Mesothelial cell of epicardium (in vitro differentiated cells): ENCODE measurements at places on chromosomes 4 and X. TPM values are rescaled to one million over a fixed set of nuclear protein-coding genes. Genes with fewer than 3 reads are reported as not detected.

PRPS1 gene
- 28.3 to 32.1 TPM (median 30.0 TPM) in 3 replicates for total RNA-seq

HERC5 gene
- 6.3 to 7.0 TPM (median 6.6 TPM) in 3 replicates for total RNA-seq

WAS gene
- total RNA-seq: 1.4 to 2.2 TPM (median 1.5 TPM) in 3 replicates

NR3C2 gene
- total RNA-seq: 4.0 to 5.3 TPM (median 5.2 TPM) in 3 replicates

YY2 gene
- total RNA-seq: 3.6 to 4.1 TPM (median 3.7 TPM) in 3 replicates

NPY2R gene
- 0.09 TPM in 1 of 3 replicates, not detected in the others for total RNA-seq

HSD17B13 gene
- total RNA-seq: 0.16 to 0.20 TPM (median 0.18 TPM) in 3 replicates

MAGEA11 gene
- not detected in 3 replicates for total RNA-seq

C4orf33 gene
- total RNA-seq: 11.3 to 14.4 TPM (median 12.2 TPM) in 3 replicates

ZNF630 gene
- 5.3 to 6.6 TPM (median 5.8 TPM) in 3 replicates for total RNA-seq

ATP7A gene
- 17.4 to 18.2 TPM (median 18.1 TPM) in 3 replicates for total RNA-seq

AR gene
- total RNA-seq: 7.1 to 7.7 TPM (median 7.2 TPM) in 3 replicates

PDZD4 gene
- 6.8 to 8.8 TPM (median 7.6 TPM) in 3 replicates for total RNA-seq

SLC16A2 gene
- 14.8 to 15.2 TPM (median 15.0 TPM) in 3 replicates for total RNA-seq

GAB3 gene
- 0.29 to 0.67 TPM (median 0.38 TPM) in 3 replicates for total RNA-seq

DCHS2 gene
- 4.1 to 5.1 TPM (median 4.8 TPM) in 3 replicates for total RNA-seq

TLR3 gene
- total RNA-seq: 9.1 to 9.3 TPM (median 9.2 TPM) in 3 replicates

GAGE12F gene
- total RNA-seq: not detected in 3 replicates

- peaks cover 46% of the 10 kb centered on the region for H3K27me3 ChIP-seq
- peaks cover 4% of the 10 kb centered on the region for H3K36me3 ChIP-seq
- H3K4me3 ChIP-seq: no peak overlapping the region
- DNase-seq: no peak
- H3K4me1 ChIP-seq: peaks cover 8% of the 10 kb centered on the region
Observed at GRCh38 chr4:125770814-125771398, 456.2 kb downstream of the FAT4 start.

- H3K27me3 ChIP-seq: no peaks in the 10 kb centered on the region
- no peak for DNase-seq
- H3K36me3 ChIP-seq: no peaks in the 10 kb centered on the region
- H3K4me1 ChIP-seq: peaks cover 15% of the 10 kb centered on the region
- H3K4me3 ChIP-seq: no peak overlapping the region
Observed at GRCh38 chr4:118340109-118340508, 12.7 kb downstream of the PRSS12 start.

DNA sequence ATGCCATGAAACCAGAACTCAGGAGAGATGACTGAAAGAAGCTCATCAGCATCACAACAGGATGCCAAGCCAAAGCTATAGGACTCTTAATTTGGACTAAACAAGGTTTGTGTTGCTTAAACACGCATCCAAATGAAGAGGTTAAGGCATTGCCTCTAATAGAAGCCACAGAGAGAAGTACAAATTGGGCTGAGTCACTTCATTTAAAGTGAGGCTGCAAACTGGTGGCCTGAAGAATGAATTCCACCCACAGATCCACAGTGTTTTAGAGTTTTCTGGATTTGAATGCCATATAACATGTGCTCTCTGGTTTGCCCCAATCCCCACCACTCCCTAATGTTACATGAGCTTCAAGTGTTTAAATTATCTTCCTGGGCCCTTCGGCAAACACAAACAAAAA lies 103.5 kb downstream of the FIP1L1 start:
- no peak overlapping the region for H3K27ac ChIP-seq
- no peak overlapping the region for H3K4me3 ChIP-seq
- H3K4me1 ChIP-seq: peaks cover 22% of the 10 kb centered on the region
- H3K27me3 ChIP-seq: no peaks in the 10 kb centered on the region
- no peak for DNase-seq

GRCh38 chr4:148649652-148650331 lies 207.6 kb upstream of the NR3C2 start:
- H3K4me3 ChIP-seq: no peak overlapping the region
- H3K27me3 ChIP-seq: no peaks in the 10 kb centered on the region
- DNase-seq: no peak
- no peak overlapping the region for H3K27ac ChIP-seq
- no peaks in the 10 kb centered on the region for H3K36me3 ChIP-seq

GRCh38 chr4:95694411-95694810 lies 145.5 kb upstream of the PDHA2 start:
- H3K4me3 ChIP-seq: no peak overlapping the region
- no peak for DNase-seq
- H3K27ac ChIP-seq: no peak overlapping the region

GRCh38 chr4:140856621-140857062 lies 100.5 kb upstream of the TBC1D9 start:
- DNase-seq: no peak
- no peaks in the 10 kb centered on the region for H3K36me3 ChIP-seq
- H3K4me3 ChIP-seq: no peak overlapping the region
- peaks cover 4% of the 10 kb centered on the region for H3K4me1 ChIP-seq

- no peak for DNase-seq
- H3K27ac ChIP-seq: no peak overlapping the region
- peaks cover 18% of the 10 kb centered on the region for H3K27me3 ChIP-seq
- no peak overlapping the region for H3K4me3 ChIP-seq
- peaks cover 2% of the 10 kb centered on the region for H3K36me3 ChIP-seq
Observed at GRCh38 chr4:181834071-181834470, 409.1 kb upstream of the TENM3 start.

DNA sequence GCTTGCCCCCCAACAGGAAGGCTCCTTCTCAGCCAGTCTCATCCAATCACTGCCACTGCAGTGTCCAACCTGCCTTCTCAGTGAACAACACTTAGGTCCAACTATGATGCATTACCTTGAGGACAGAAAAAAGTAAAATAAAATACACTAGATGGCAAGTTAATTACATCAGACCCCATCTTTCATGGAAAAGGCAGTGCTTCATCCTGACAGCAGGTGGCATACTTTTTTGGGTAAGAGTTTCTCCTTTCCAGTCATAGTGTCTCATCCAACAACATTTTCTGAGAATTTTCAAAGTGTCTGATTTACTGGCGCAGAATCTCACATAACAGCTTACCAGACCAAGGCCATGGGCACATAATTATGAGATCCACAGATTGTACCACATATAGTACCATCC lies 1742.8 kb downstream of the PCDH7 start:
- no peak for DNase-seq
- no peaks in the 10 kb centered on the region for H3K27me3 ChIP-seq
- peaks cover 2% of the 10 kb centered on the region for H3K36me3 ChIP-seq
- H3K4me3 ChIP-seq: no peak overlapping the region
- H3K4me1 ChIP-seq: no peaks in the 10 kb centered on the region

DNA sequence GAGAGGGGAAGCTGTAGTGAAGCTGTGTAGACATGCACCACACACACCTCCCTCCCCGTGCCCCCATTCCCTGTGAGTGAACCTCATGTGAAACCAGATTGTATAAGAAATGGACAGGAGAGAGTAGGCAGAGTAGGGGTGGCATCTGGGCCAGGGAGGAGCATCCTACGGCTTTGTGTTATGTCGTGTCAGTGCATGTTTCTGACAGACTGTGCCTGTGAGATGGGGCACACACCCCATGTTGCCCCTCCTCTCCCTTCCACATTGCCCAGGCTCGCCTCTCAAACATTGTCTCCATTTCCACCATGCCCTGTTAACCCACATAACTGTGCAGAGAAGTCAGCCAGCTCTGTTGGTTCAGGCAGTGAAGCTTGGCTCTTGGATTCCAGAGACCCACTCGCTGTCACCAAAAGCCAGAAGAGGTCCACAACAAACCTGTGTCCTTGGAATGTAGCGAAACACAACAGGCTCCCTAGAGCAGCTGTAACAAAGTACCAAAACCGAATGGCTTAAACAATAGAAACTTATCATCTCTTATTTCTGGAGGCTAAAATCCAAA lies 56.1 kb downstream of the SLC9A6 start:
- H3K36me3 ChIP-seq: peaks cover 18% of the 10 kb centered on the region
- no peaks in the 10 kb centered on the region for H3K27me3 ChIP-seq
- H3K4me1 ChIP-seq: no peaks in the 10 kb centered on the region
- no peak for DNase-seq
- H3K4me3 ChIP-seq: no peak overlapping the region

- H3K27ac ChIP-seq: no peak overlapping the region
- no peaks in the 10 kb centered on the region for H3K4me1 ChIP-seq
- DNase-seq: no peak
- H3K36me3 ChIP-seq: no peaks in the 10 kb centered on the region
- H3K4me3 ChIP-seq: no peak overlapping the region
Observed at GRCh38 chr4:98865059-98865458, 63.9 kb downstream of the EIF4E start.

DNA sequence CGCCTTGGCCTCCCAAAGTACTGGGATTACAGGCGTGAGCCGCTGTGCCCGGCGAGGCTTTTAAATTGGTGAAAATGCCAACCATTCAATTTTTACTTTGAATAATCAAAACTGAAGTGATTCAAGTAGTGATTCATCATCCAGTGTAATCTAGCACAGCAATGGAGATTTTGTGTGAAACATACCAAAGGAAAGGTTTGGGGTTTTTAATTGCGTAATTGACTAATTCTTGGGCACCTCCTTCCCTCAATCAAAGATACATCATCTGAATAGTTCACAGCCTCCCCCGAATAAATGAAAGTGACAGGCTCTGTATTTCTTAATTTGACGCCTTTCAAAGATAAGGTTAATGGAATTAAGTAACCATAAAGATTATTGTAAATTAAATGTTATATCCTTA lies 69.0 kb downstream of the DMD start:
- no peaks in the 10 kb centered on the region for H3K27me3 ChIP-seq
- peaks cover 22% of the 10 kb centered on the region for H3K4me1 ChIP-seq
- H3K4me3 ChIP-seq: no peak overlapping the region
- no peaks in the 10 kb centered on the region for H3K36me3 ChIP-seq
- H3K27ac ChIP-seq: no peak overlapping the region
- no peak for DNase-seq

- peaks cover 51% of the 10 kb centered on the region for H3K4me1 ChIP-seq
- H3K27me3 ChIP-seq: no peaks in the 10 kb centered on the region
- peaks cover 5% of the 10 kb centered on the region for H3K36me3 ChIP-seq
- no peak overlapping the region for H3K4me3 ChIP-seq
- no peak for DNase-seq
Observed at GRCh38 chr4:110088670-110089069, 109.7 kb downstream of the ELOVL6 start.

- H3K27me3 ChIP-seq: peaks cover 38% of the 10 kb centered on the region
- no peaks in the 10 kb centered on the region for H3K36me3 ChIP-seq
- H3K27ac ChIP-seq: no peak overlapping the region
- no peak overlapping the region for H3K4me3 ChIP-seq
Observed at GRCh38 chr4:4901877-4902276, 42.4 kb downstream of the MSX1 start.

DNA sequence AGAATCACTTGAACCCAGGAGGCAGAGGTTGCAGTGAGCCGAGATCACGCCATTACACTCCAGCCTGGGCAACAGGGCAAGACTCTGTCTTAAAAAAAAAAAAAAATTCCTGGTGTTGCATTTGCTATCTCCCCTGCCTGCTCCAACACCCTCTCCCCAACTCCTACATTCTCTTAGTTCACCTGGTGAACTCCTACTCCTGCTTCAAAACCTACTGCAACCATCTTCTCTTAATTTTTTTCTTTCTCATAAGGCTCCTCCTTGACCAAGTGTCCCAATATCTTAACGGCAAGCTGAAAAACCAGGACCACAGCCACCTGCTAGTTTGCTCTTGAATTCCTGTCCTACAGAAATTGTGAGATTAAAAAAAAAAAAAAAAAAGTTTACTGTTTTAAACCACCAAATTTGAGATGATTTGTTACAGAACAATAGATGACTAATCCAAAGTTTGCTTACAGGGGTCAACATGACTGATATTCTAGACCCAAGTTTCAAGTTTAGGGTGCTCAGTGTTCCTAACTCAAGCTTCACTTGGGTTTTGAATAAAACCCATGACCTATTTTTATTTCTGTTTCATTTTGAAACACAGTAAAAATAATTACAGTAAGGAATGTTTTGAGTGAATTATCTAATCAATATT lies 13.1 kb upstream of the ANXA5 start:
- H3K4me1 ChIP-seq: peaks cover 15% of the 10 kb centered on the region
- no peaks in the 10 kb centered on the region for H3K36me3 ChIP-seq
- H3K27ac ChIP-seq: no peak overlapping the region

- no peak overlapping the region for H3K4me3 ChIP-seq
- DNase-seq: no peak
- H3K36me3 ChIP-seq: peaks cover 3% of the 10 kb centered on the region
- no peak overlapping the region for H3K27ac ChIP-seq
- H3K27me3 ChIP-seq: no peaks in the 10 kb centered on the region
Observed at GRCh38 chr4:24595659-24596058, 11.3 kb upstream of the DHX15 start.

GRCh38 chrX:40065296-40066046 lies 32.3 kb downstream of the BCOR start:
- peaks cover 35% of the 10 kb centered on the region for H3K36me3 ChIP-seq
- H3K27me3 ChIP-seq: no peaks in the 10 kb centered on the region
- no peak overlapping the region for H3K27ac ChIP-seq
- H3K4me3 ChIP-seq: no peak overlapping the region
- peaks cover 15% of the 10 kb centered on the region for H3K4me1 ChIP-seq

GRCh38 chr4:125316791-125317524 lies 2.2 kb downstream of the FAT4 start:
- H3K27ac ChIP-seq: peak overlapping the region; percentile 91
- H3K27me3 ChIP-seq: peaks cover 22% of the 10 kb centered on the region
- no peak for DNase-seq
- H3K36me3 ChIP-seq: peaks cover 19% of the 10 kb centered on the region
- H3K4me3 ChIP-seq: peak overlapping the region; percentile 88

GRCh38 chr4:184885602-184886001 lies 59.8 kb upstream of the ACSL1 start:
- no peak overlapping the region for H3K4me3 ChIP-seq
- H3K4me1 ChIP-seq: peaks cover 2% of the 10 kb centered on the region
- no peaks in the 10 kb centered on the region for H3K36me3 ChIP-seq

- H3K4me1 ChIP-seq: peaks cover 18% of the 10 kb centered on the region
- H3K36me3 ChIP-seq: no peaks in the 10 kb centered on the region
- no peak for DNase-seq
- no peak overlapping the region for H3K4me3 ChIP-seq
- no peaks in the 10 kb centered on the region for H3K27me3 ChIP-seq
Observed at GRCh38 chr4:186808630-186809018, 85.0 kb upstream of the FAT1 start.

- H3K4me3 ChIP-seq: peak within 1 kb of the TSS; percentile 51
- DNase-seq: no peak
- peaks cover 61% of the 10 kb centered on the region for H3K4me1 ChIP-seq
- no peaks in the 10 kb centered on the region for H3K27me3 ChIP-seq
- no peaks in the 10 kb centered on the region for H3K36me3 ChIP-seq
Observed at GRCh38 chrX:100643956-100644860, at the start of gene SRPX2. Gene SRPX2, plus strand, starts transcription at chrX:100644199. Its CDS starts 2,124 bp downstream, at chrX:100646323.

- DNase-seq: no peak
- H3K27ac ChIP-seq: no peak overlapping the region
- peaks cover 2% of the 10 kb centered on the region for H3K36me3 ChIP-seq
- peaks cover 8% of the 10 kb centered on the region for H3K4me1 ChIP-seq
- H3K4me3 ChIP-seq: no peak overlapping the region
Observed at GRCh38 chr4:36174570-36174969, 69.7 kb downstream of the ARAP2 start.
